ENCODE measurements at places on chromosomes 1 and 21. TPM values are rescaled to one million over a fixed set of nuclear protein-coding genes. Genes with fewer than 3 reads are reported as not detected.

- no peaks in the 10 kb centered on the region for H3K36me3 ChIP-seq
- DNase-seq = no peak
- no peak overlapping the region for H3K4me3 ChIP-seq
- H3K4me1 ChIP-seq = no peaks in the 10 kb centered on the region
- no peak overlapping the region for H3K27ac ChIP-seq
These were observed 1808.1 kb downstream of the NCAM2 start for GRCh38 chr21:22806278-22806677.

DNA sequence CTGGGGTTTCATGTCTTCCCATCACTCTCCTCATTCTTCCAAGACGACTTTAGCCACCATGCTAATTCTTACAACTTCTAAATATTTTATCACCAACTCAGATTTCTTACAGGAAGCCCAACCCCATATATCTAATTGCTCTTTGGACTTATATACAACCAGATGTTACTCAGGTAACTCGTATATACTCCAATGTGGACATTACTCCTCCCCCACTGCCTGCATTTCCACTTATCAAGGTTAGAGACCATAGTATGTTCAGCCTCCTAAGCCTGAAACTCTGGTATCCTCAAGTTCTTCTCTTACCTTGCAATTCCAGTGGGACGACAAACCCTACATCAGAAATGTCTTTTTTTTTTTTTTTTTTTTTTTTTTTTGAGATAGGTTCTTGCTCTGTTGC, 2.7 kb upstream of the RCC1 start:
- no peak overlapping the region for H3K4me3 ChIP-seq
- H3K27me3 ChIP-seq = no peaks in the 10 kb centered on the region
- H3K27ac ChIP-seq = no peak overlapping the region
- DNase-seq = no peak
- H3K4me1 ChIP-seq = peaks cover 3% of the 10 kb centered on the region

DNA sequence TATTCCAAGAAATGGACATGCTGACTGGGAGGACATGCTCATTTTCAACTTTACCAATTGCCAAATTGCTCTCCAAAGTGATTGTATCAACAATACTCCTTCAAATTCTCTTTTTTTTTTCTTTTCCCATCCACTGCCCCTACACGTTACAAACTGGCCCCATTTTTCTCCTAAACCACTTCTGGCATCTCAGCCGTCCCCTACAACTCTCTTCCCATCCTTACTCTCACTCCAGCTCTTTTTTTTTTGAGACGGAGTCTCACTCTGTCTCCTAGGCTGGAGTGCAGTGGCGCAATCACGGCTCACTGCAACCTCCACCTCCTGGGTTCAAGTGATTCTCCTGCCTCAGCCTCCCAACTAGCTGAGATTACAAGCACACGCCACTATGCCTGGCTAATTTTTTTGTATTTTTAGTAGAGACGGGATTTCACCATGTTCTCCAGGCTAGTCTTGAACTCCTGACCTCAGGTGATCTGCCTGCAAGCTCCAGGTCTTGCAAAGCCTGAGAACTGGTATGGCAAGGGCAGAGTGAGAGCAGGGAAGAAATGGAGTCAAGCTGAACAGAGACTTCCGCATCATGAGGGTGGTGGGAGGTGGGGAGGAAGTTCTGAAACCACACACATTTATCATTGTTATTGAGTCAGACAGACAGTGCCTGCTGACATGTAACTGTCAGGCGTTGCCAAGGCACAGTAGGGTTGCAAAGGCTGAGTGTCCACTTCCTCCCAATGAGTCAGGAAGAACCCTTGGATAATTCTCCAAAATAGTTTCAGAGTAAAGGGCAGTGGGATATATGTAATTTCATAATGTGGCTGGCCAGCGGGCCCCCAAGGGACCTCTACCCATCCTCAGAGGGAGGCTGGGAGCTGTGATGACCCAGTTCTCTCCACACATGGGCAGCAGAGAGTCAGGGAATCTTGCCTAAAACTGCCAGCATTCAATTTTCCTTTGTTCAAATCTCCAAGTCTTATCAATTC, 17.4 kb downstream of the CELA3A start:
- H3K27ac ChIP-seq = peak overlapping the region; percentile 72
- DNase-seq = no peak
- no peaks in the 10 kb centered on the region for H3K27me3 ChIP-seq
- no peak overlapping the region for H3K4me3 ChIP-seq
- no peaks in the 10 kb centered on the region for H3K36me3 ChIP-seq
- peaks cover 13% of the 10 kb centered on the region for H3K4me1 ChIP-seq

DNA sequence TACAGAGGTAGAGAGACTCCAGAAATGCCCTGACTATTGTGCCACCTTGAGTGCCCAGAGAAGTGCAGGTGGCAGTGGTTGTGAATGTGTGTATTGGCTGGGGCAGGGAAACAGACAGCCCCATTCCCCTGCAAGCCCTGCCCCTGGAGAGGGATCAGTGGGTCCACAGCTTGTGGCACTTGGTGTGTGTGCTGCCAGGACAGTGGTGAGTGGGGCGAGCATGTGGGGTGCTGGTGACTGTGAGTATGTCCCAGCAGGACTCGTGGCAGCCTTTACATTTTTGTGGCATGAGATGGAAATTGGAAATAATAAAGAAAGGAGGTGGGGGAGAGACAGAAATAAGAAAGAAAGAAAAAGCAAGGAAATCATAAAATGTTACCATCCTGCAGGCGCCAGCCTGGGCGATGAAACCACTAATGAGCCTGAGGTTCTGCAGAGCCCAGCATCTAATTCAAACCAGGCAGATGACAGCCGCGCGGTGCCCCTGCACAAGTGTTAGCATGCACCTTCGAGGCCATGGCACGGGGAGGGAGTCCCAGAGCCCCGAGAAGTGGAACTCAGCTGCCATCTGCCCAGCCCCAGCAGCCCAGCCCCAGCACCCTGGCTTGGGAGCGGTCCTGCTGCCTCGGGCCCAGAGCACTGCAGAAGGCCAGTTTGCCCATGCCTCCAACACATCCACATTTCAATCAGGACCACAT, 49.1 kb upstream of the ZBTB40 start:
- H3K4me1 ChIP-seq = no peaks in the 10 kb centered on the region
- H3K36me3 ChIP-seq = no peaks in the 10 kb centered on the region
- H3K27me3 ChIP-seq = peaks cover 10% of the 10 kb centered on the region
- no peak for DNase-seq
- no peak overlapping the region for H3K27ac ChIP-seq
- H3K4me3 ChIP-seq = no peak overlapping the region

DNA sequence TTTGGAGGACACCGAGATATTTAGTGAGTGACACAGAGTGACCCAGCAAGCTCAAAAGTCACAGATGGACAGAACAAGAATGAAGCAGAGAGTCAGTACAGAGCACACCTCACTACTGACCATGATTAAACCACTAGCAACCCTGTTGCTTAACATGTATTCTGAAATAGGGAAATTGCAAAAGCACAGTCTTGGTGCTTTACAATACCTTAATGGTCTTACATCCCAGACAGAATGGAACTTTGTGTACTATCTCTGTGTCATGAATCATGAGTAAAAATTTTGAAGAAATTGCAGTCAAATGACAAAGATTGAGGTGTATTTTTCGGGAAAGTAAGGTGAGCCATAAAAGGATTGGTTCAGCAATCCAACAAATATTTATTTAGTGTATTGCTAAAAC, 2.7 kb upstream of the SAMSN1 start:
- no peak overlapping the region for H3K4me3 ChIP-seq
- no peaks in the 10 kb centered on the region for H3K27me3 ChIP-seq
- no peaks in the 10 kb centered on the region for H3K36me3 ChIP-seq
- no peaks in the 10 kb centered on the region for H3K4me1 ChIP-seq

DNA sequence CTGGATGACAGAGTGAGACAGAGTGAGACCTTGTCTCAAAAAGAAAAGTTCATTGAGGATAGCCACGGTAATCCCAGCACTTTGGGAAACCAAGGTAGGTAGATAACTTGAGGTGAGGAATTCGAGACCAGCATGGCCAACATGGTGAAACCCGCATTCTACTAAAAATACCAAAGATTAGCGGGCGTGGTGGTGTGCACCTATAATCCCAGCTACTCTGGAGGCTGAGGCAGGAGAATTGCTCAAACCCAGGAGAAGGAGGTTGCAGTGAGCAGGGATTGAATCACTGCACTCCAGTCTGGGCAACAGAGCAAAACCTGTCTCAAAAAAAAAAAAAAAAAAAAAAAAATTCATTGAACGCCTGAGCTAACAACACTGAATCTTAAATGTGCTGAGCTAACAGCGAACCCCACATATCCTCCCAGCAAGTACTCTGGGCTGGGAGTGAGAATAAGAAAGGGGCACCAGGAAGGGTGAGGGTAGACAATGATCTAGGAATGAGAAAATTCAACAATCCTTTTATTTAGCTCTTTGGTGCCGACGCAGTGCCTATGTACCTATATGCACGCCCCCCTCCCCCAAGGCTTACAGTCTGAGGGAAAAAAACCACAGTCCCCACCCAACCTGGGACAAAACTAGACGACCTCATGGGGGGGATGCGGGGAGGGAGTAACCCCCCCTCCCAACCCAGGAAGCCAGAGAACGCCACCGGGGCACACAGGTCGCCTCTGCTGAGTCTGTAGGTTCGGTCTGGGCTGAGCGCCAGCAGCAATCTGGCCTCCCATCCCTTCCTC, 1.4 kb upstream of the CACNA1S start:
- peaks cover 23% of the 10 kb centered on the region for H3K27me3 ChIP-seq
- no peak overlapping the region for H3K4me3 ChIP-seq
- H3K36me3 ChIP-seq = no peaks in the 10 kb centered on the region
- H3K4me1 ChIP-seq = no peaks in the 10 kb centered on the region

DNA sequence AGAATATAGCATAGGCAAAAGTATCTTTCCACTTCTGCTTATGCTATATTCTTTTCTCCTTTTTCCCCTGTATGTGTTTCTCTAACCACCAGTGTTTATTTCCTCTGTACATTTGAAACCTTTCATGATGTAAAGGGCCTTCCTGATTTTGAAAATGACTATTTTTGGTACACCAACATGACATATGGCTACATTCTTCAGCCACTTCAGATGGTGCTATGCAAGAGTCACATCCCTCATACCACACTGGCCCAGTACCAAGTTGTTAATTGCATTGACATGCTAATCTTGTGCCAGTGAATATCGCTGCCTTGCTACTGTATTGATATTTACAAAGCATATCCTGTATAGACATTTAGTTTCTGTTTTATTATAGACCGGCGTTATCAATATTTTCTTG, 408.7 kb downstream of the NCAM2 start:
- H3K27ac ChIP-seq = no peak overlapping the region
- H3K4me1 ChIP-seq = no peaks in the 10 kb centered on the region

DNA sequence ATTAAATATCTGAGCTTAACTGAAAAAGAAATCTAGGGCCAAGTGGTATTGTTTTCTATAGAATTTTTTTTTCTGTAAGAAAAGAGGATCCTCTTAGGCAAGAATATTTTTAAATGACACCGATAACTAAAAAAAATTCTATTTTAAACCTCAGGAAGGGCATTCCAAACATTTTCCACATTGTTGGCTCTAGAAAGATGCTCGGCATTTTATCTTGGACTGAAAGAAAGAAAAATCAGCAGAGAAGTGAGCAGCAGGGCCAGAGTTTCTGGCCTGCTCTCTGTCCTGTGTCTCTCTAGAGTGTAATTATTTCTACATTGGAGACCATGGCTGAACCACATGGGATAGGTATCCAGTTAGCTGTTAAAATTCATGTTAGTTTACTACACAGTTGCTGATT, 192.5 kb upstream of the GREM2 start:
- no peak for DNase-seq
- H3K27ac ChIP-seq = no peak overlapping the region
- H3K27me3 ChIP-seq = no peaks in the 10 kb centered on the region
- no peak overlapping the region for H3K4me3 ChIP-seq
- H3K4me1 ChIP-seq = no peaks in the 10 kb centered on the region

- H3K4me3 ChIP-seq = no peak overlapping the region
- no peaks in the 10 kb centered on the region for H3K4me1 ChIP-seq
- no peaks in the 10 kb centered on the region for H3K36me3 ChIP-seq
- DNase-seq = no peak
- H3K27me3 ChIP-seq = peaks cover 3% of the 10 kb centered on the region
- H3K27ac ChIP-seq = no peak overlapping the region
These were observed 26.1 kb downstream of the SLC6A17 start for GRCh38 chr1:110176299-110176956.

DNA sequence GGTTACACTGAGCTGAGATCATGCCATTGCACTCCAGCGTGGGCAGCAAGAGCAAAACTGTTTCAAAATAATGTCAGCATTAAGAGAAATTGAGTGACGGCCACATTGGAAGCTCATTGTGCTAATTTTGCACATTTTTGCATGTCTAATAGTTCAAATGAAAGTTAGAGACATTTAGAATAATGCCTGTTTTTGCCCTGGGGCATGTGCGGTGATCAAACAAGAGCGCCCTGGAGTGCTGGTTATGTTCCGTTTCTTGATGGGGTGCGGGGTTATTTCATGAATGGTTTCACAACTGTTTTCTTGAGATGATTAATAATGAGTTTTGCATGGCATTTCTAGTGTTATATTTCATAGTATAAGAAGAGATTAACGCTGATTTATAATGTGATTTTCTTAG, 13.1 kb downstream of the OR2T11 start:
- H3K27me3 ChIP-seq = no peaks in the 10 kb centered on the region
- no peaks in the 10 kb centered on the region for H3K36me3 ChIP-seq
- DNase-seq = no peak

DNA sequence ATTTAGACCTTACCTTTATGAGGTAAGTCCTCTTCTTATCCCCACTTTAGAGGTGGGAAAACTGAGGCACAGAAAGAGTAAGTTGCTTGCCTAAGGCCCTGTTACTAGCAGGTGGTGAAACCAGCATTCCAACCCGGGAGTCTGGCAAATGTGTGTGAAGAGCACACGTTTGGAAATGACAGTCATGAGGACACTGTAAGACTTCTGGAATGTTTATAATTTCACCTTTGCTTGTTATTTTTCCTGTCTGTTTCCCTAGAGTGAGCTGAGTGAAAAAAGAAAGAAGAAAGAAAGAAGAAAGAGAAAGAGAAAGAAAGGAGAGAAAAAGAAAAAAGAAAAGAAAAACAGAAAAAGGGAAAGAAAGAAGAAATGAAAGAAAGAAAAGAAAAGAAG, 21.2 kb upstream of the LGALS8 start:
- no peak overlapping the region for H3K27ac ChIP-seq
- no peak overlapping the region for H3K4me3 ChIP-seq
- no peak for DNase-seq
- H3K4me1 ChIP-seq = peaks cover 4% of the 10 kb centered on the region

GRCh38 chr1:157856538-157856937, 14.9 kb upstream of the CD5L start:
- H3K27ac ChIP-seq = no peak overlapping the region
- no peaks in the 10 kb centered on the region for H3K27me3 ChIP-seq
- DNase-seq = no peak
- no peak overlapping the region for H3K4me3 ChIP-seq

GRCh38 chr1:8985915-8986813, 40.1 kb downstream of the SLC2A7 start:
- peak overlapping the region; percentile 15 for H3K4me3 ChIP-seq
- no peaks in the 10 kb centered on the region for H3K27me3 ChIP-seq
- peaks cover 8% of the 10 kb centered on the region for H3K4me1 ChIP-seq
- no peaks in the 10 kb centered on the region for H3K36me3 ChIP-seq
- peak overlapping the region; percentile 95 for H3K27ac ChIP-seq
- peak; percentile 65 for DNase-seq

- peak within 1 kb of the TSS; percentile 57 for H3K4me3 ChIP-seq
- H3K4me1 ChIP-seq = peaks cover 8% of the 10 kb centered on the region
- DNase-seq = no peak
- H3K36me3 ChIP-seq = no peaks in the 10 kb centered on the region
- no peak within 1 kb of the TSS for H3K27ac ChIP-seq
These were observed at the start of gene ADAMTS5 for GRCh38 chr21:26967062-26967913. ADAMTS5 (minus strand) TSS chr21:26967088; CDS start chr21:26966391, 697 bp downstream.

- no peak for DNase-seq
- no peaks in the 10 kb centered on the region for H3K36me3 ChIP-seq
- no peak overlapping the region for H3K27ac ChIP-seq
These were observed 92.8 kb upstream of the ZP4 start for GRCh38 chr1:237983496-237983895.

Gene UQCRHL
- polyA plus RNA-seq = 14.0 TPM

Gene CD247
- not detected for polyA plus RNA-seq

Gene SH3D21
- 7.1 TPM for polyA plus RNA-seq

Gene TNFRSF4
- not detected for polyA plus RNA-seq

Gene LCE3E
- 2.8 TPM for polyA plus RNA-seq

Gene SMCP
- polyA plus RNA-seq = 0.08 TPM

Data from keratinocyte (primary cell).